ENCODE measurements at places on chromosomes 7 and 10. TPM values are rescaled to one million over a fixed set of nuclear protein-coding genes. Genes with fewer than 3 reads are reported as not detected.

Gene CLCN1
- not detected for total RNA-seq

Gene GBX1
- total RNA-seq = not detected

Gene ADAMTS14
- 0.07 TPM for total RNA-seq

Gene POLR2J
- 57.6 TPM for total RNA-seq

Gene CLRN3
- total RNA-seq = not detected

Gene AKR1B15
- not detected for total RNA-seq

Gene ECHDC3
- 2.0 TPM for total RNA-seq

Gene LBX1
- total RNA-seq = not detected

DNA sequence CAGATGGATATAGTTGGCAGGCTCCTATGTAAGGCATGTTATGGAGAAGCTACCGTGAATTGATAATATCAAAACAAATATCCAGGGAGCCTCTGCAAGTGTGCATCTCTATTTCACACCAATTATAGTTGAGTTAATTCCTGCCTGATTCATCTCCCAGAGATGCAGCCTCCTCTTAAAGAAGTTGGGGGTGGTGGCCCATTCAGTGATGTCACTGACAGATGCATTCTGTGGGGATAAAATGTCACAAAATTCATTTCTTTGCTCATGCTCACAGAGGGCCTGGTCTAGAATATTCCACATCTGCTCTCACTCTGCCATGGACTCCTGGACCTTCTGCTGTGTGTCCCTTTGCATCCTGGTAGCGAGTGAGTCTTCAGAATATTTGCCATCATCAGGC is 189.1 kb upstream of the PRSS1 start:
- H3K27ac ChIP-seq = no peak overlapping the region
- H3K4me3 ChIP-seq = no peak overlapping the region
- peaks cover 43% of the 10 kb centered on the region for H3K27me3 ChIP-seq
- DNase-seq = no peak

DNA sequence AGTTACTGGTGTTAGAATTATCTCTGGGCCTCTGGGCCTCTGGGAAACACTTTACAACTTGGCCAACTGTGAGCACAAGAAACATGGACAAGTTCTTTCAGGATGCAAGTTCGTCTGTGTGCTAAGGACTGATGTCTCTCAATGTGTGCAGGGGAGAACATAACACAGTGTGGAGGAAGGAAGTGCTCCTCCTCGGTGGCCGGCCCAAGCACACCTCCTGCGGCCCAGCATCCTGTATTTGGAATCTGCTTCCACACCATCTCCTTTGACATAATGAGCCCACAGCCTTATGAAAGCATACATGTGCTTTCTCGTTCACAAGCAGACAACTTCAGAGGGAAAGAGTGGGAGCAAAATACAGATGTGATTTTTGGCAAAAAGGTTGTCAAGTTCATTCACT is 59.0 kb downstream of the MTPN start:
- peaks cover 4% of the 10 kb centered on the region for H3K4me1 ChIP-seq
- DNase-seq = no peak
- no peak overlapping the region for H3K27ac ChIP-seq
- no peak overlapping the region for H3K4me3 ChIP-seq

DNA sequence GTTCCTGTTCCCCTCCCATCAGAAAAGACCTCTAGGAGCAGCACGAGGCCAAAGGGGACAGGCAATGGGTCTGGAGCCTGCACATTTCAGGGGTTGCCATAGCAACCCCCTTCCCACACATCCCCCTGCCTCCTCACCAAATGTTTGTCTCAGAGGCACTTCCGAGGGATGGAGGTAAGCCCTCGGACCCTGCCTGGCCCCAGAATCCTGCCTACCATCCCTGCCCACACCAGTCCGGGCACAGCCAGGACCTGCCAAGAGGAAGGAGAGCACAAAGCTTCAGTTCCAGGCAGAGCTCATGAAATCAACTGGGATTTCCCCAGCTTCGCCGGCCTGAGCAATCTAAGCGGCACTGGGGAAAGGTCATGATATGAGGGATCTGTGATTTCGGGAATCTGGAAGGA is 175.0 kb upstream of the PLXNA4 start:
- H3K4me3 ChIP-seq = no peak overlapping the region
- no peak overlapping the region for H3K27ac ChIP-seq
- H3K36me3 ChIP-seq = no peaks in the 10 kb centered on the region
- no peak for DNase-seq
- H3K27me3 ChIP-seq = peaks cover 9% of the 10 kb centered on the region

- H3K4me3 ChIP-seq = peak overlapping the region; percentile 53
- H3K4me1 ChIP-seq = peaks cover 9% of the 10 kb centered on the region
- H3K36me3 ChIP-seq = no peaks in the 10 kb centered on the region
- no peak overlapping the region for H3K27ac ChIP-seq
Observed at GRCh38 chr7:70829221-70830059, 302.5 kb upstream of the GALNT17 start.

GRCh38 chr10:93652857-93653256 is 40.5 kb downstream of the PDE6C start:
- no peak overlapping the region for H3K4me3 ChIP-seq
- no peaks in the 10 kb centered on the region for H3K27me3 ChIP-seq
- no peaks in the 10 kb centered on the region for H3K36me3 ChIP-seq
- no peak overlapping the region for H3K27ac ChIP-seq
- DNase-seq = no peak

DNA sequence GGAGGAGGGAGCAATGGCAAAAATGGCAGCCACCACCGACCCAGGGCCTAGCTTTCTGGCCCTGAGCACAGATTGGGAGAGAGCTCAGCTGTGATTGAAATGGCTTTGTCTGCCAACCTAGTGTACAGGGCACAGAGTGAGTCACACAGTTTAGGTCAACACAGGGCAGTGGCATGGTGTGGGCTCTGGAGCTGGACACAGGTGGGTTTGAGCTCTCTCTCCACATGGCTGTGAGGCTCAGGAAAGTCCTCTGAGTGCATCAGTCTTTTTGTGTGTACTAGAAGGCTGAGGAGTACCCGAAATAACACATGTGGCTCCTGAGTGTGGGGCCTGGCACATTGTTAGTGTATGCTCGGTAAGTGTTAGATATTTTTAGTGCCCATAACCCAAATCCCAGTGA is 60.2 kb upstream of the LOXL4 start:
- H3K4me3 ChIP-seq = no peak overlapping the region
- no peaks in the 10 kb centered on the region for H3K27me3 ChIP-seq
- no peak overlapping the region for H3K27ac ChIP-seq
- no peaks in the 10 kb centered on the region for H3K36me3 ChIP-seq
- DNase-seq = no peak

GRCh38 chr10:74936577-74937265 is 110.3 kb downstream of the KAT6B start:
- H3K27me3 ChIP-seq = no peaks in the 10 kb centered on the region
- no peaks in the 10 kb centered on the region for H3K36me3 ChIP-seq
- H3K27ac ChIP-seq = no peak overlapping the region
- DNase-seq = no peak
- peaks cover 38% of the 10 kb centered on the region for H3K4me1 ChIP-seq

DNA sequence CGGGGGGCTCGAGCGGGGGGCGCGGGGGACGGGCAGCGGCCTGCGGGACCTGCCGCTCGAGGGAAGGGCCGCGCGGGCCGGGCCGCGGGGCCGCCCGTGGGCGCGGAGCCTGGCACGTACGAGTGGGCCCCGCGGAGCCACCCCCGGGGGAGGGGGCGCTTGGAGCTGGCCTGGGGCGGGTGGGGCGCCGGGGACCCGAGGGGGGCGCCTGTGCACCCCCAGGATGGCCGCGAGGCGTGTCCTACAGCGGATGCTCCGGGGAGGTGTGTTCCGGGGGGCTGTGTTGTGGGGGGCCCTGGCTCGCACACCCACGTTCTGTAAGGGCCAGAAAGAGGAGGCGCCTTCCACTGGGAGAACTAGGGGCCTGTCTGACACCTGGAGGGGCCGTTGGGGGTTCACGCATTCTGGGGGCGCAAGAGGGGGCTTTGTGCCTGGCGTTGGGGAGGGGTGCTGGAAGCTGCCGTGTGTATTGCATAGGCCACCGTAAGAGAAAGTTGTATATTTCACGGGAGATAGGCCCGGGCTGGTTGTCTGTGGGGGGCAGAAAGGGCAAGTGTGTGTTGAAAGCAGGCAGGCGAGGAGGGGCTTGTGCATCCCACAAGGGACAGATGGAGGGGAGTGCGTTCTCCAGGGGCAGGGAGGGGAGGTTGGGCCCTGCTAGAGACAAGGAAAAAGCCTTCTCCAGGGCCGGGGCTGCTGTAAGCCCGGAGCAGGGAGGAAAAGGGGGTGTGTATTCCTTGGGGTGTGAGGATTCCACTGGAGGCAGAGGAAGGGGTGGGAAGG is 663 bp downstream of the VPS37D start:
- peaks cover 4% of the 10 kb centered on the region for H3K4me1 ChIP-seq
- peak overlapping the region; percentile 49 for H3K4me3 ChIP-seq
- DNase-seq = no peak
- H3K27ac ChIP-seq = no peak overlapping the region

DNA sequence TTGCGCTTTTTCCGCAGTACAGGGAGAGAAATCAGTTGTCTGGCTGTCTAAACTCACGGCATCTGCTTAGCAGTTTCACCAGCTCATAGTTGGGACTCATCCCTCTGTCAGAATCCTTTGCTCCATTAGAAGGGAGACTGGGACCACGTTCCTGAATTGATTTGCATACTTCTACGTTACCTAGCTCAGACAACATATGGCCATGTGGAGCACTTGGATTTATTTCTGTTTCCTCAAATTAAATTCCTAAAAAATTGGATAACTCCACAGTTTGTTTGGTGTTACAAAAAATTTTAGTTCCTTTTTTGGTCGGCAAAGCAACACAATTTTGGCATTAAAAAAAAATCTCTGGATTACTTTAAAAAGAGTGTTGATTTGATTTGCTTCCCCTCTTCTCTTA is 614.0 kb downstream of the AUTS2 start:
- H3K27me3 ChIP-seq = no peaks in the 10 kb centered on the region
- H3K4me3 ChIP-seq = no peak overlapping the region
- H3K36me3 ChIP-seq = no peaks in the 10 kb centered on the region

- no peaks in the 10 kb centered on the region for H3K27me3 ChIP-seq
- H3K4me3 ChIP-seq = no peak overlapping the region
- no peaks in the 10 kb centered on the region for H3K36me3 ChIP-seq
- no peak overlapping the region for H3K27ac ChIP-seq
- DNase-seq = no peak
Observed at GRCh38 chr7:119270045-119270464, 1002.9 kb upstream of the KCND2 start.

DNA sequence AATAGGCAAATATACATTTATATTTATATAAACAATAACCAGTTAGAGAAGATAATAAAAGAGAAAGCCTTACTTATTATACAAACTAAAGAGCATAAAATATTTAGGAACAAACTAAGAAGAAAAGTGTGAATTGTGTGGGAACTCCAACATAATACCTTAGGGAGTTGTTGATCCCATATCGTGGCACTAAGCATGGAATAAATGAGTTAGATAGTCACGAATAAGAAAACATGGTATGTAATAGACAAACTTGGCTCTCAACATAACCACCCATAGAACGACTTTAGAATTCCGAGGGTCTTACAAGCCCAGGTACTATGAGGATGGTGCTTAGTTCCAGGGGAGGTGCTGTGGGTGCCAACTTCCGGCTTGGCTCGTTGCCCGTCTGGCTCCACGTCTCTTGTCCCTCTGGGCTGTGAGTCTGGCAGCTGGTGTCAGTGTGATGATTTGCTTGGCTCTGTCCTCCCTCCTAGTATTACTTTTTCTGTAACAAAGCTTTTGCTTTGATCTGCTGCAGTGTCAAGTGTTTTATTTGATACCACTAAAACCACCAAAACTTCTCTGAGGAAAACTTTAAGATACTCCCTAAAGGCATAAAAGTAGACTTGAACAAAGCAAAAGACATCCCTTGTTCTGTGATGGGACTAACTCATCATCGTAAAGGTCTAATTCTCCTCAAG is 9.5 kb upstream of the RBM20 start:
- DNase-seq = no peak
- no peaks in the 10 kb centered on the region for H3K4me1 ChIP-seq
- no peak overlapping the region for H3K27ac ChIP-seq
- H3K36me3 ChIP-seq = no peaks in the 10 kb centered on the region

DNA sequence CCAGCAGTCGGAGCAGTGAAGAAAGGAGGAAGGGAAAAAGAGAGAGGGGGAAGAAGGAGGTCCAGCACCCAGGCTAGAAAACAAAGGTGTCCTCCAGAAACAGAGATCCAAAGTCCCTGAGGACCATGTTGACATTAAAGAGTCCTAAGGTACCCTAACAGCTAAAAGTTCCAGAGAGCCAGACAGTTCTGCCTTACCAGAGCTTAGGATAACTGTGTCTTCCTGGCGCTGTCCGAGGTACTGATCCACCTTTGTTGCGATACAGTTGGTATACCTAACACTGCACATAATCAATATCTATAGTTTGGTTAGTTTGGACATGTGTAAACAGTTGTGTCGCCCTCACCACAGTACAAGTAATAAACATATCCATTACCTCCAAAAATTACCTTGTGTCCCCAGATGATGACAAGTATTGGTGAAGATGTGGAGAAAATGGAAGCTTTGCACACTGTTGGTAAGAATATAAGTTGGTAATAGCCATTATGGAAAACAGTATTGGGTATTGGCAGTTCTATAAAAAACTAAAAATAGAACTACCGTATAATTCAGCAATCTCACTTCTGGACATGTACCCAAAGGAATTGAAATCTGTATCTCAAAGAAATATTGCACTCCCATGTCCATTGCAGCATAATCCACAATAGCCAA is 59.8 kb downstream of the GRID1 start:
- H3K4me3 ChIP-seq = no peak overlapping the region
- no peak for DNase-seq
- H3K36me3 ChIP-seq = no peaks in the 10 kb centered on the region
- no peak overlapping the region for H3K27ac ChIP-seq
- no peaks in the 10 kb centered on the region for H3K4me1 ChIP-seq

- H3K36me3 ChIP-seq = no peaks in the 10 kb centered on the region
- DNase-seq = no peak
- H3K27me3 ChIP-seq = peaks cover 56% of the 10 kb centered on the region
- no peak overlapping the region for H3K4me3 ChIP-seq
- H3K4me1 ChIP-seq = peaks cover 2% of the 10 kb centered on the region
Observed at GRCh38 chr7:150903606-150904005, 51.3 kb downstream of the AOC1 start.

DNA sequence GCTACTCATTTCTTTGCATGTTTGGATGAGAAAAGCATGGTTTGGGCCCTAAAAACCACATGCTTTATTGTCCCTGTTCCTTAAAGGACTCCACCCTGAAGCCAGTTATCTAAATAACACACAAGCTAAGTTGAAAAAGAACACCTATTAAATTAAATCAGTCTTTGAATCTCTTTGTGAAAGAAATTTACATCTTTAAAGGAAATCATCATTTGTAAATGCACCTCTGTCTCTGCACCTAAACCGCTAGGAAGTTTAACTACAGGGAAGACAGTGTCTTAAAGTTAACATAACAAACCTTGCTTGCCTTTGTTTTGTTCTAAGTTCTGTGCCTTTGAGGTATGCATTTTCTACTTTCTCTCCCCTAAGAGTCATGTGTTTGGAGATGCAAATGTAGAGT is 52.6 kb downstream of the HTR7 start:
- no peaks in the 10 kb centered on the region for H3K36me3 ChIP-seq
- no peaks in the 10 kb centered on the region for H3K4me1 ChIP-seq
- no peak overlapping the region for H3K4me3 ChIP-seq
- no peak for DNase-seq

All from natural killer cell treated with Interleukin-12 subunit alpha and Interleukin-12 subunit beta and Interleukin-15 and Interleukin-18, amount 100 ng/mL, for 72 hours (primary cell).